ENCODE measurements at places on chromosomes 7 and 10.

GRCh38 chr7:43278088-43278644, 165.7 kb downstream of the HECW1 start:
- peak; percentile 21 for DNase-seq

DNA sequence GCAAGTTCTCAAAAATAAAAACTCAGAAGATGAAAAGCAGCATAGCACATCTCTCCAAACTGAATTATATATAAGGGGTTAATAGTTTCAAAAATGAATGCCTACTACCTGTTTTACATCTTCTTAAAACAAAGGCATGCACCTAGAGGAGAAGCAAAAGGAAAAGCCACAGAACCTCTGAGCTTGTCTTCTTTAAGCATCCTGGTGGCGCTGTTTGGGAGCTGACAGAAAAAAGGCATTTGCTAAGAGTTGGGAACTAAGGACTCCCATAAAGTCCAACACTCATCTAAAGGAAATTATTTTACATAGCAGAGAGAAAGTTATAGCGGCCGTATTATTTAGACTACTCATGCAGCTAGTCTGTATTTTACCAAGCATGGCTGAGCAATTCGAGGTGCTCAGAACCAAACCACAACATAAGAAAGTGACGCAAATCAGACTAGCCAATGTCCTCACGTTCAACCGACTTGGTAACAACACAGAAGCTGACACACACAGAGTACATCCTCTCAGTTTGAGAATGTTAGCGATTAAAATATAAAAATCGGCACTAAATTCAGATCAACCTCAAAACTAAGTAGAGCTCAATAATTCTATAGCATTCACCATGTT, 38.8 kb downstream of the PTN start:
- no peak for DNase-seq

DNA sequence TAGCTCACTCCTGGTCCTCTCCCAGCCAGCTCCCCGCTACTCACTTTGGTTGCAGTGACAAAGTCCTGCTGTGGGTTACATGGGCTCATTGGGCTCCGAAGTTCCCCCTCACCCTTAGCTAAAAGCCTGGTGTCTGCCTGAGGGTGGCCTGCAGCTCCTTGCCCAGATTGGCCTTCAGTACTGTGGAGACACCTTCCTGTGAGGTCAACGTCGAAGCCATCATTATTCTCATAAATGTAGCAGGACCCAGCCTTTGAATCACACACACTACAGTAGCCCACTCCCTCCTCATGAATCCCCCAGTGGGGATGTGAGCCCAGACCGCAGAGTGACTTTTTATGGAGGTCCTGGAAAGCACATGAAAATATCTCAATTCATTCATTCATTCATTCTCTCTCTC, 10.5 kb downstream of the MBL2 start:
- no peak for DNase-seq

DNA sequence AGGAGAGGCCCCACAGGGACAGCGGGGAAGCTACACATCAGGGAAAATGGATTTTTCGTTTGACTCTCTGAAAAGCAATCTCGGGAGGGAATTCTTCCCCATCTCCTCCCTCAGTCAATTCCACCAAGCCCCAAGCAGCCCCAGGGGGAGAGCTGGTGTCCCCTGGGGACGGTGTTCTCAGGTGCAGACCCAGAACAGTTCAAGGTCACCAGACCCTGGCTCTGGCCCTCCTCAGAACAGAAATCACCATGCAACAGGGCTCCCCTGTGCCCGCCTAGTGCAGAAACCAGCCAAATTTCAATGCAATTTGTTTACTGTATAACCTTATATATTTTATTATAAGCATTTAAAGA, 34.1 kb downstream of the GSDME start:
- no peak for DNase-seq

DNA sequence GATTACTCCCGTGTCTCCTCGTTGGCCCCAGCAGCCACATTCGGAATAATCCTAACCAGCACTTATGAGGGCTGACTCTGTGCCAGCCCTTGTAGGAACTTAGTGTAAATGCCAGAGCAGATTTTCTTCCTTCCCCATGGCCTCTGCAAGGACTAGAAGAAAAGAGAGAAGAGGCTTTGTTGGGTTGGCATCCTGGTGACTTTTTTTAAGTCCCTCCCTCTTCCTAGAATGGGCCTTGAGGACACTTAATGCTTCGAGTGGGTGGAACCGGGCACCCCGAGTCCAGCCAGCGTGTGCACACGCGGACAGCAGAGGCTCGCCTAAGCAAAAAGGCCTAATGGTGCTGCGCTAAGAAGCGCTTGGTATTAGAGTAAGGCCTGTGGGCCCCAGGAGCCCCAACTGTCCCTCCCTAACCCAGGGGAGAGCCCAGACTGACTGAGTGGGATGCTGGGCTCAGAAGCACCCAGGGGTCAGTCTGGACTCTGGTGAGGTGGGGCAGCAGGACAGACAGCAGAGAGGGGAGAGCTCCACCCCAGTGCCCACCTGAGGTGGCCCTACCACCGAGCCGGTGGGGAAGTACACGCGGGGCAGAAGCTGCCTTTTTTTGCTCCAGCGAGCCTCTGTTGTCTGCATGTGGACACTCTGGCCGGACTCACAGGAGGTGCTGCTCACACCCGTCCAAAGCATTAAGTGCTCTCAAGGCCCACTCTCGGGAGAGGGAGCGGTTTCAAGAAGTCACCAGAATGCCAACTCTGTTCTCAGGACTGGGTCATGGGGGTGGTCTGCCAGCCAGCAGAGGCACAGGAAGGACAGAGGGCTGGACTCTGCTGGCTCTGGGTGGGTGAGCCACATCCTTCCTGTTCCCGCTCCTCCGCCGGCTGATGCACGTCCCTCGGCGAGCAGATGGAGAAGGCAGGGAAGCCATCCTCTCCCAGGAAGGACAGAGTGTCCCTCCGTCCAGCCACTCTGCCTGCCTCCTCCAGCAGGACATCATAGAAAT, 12.5 kb downstream of the ITPRIP start:
- DNase-seq = no peak

GRCh38 chr10:13831711-13832141, 245.0 kb downstream of the PRPF18 start:
- DNase-seq = no peak

DNA sequence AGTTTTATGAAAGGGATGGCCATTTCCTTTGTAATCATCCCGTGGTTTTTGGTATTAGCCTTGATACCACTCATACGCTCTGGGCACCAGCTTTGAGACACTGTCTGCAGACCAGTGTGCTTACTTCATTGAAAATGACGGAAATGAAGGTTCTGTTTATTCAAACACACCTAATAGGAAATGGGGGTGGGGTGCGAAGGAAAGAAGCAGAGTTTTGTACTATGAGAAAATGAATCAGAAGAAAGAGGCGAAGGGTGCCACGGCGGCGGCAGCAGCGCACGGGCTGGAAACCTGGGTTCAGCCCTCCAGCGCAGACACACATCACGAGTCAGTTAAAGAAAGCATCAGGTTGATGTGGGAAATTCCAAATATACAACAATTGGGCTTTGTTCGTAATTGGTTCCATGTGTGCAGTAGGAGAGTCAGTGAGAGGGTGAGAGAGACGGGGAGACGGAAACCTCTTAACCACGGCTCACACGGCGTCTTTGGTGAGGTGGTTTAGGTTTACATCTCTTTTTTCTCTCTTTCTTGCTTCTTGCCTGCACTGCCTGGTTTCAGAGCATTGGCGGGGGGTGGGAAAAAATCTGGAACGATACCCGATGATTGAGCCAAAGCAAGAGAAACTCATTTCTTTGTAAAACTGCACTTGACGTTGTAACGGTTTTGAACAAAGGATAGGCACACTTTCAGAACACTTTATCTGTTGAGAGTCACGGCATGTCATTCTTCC, 321.2 kb downstream of the FRMD4A start:
- peak; percentile 45 for DNase-seq

GRCh38 chr10:61130366-61130765, 186.4 kb upstream of the RHOBTB1 start:
- DNase-seq = no peak

DNA sequence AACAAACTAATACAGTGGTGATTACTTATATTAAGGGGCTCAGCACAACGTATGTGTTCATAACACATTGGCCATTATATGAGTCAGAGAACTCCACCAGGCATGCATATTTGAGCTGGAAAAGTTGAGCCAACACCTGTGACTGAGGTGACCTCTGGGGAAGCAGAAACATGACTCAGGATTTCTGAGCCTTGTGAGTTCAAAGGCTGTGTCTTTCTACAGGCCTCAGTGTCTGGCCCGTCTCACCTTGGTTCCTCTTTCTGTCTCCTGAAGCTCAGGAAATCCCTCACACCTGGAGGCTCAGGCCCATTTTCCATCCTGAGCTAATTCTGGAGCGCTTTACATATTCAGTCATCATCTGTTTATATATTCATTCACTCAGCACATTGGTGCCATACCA, 230.9 kb upstream of the AGK start:
- DNase-seq = no peak

DNA sequence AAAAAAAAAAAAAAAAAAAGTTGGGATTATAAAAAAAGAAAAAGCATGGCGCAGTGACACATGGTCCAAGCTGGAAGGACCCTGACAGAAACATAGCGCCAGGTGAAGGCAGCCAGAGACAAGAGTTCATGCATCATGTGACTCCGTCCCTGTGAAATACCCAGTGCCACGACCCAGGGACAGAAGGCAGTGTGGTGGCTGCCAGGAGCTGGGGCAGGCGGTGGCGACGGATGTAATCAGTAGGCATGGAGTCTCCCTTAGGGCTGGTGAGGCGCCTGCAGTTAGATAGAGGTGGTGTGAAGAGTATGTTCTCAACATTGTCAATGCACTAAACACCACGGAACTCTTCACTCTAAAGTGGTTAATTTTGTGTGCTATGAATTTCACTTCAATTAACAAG, 43.9 kb downstream of the STK32C start:
- no peak for DNase-seq

GRCh38 chr10:127392351-127393235, 156.5 kb upstream of the NPS start:
- DNase-seq = no peak

- peak; percentile 71 for DNase-seq
Measured at GRCh38 chr10:119803264-119803663, 69.4 kb downstream of the MCMBP start.

GRCh38 chr10:11609492-11610093, 1.9 kb downstream of the USP6NL start:
- DNase-seq = no peak

- DNase-seq = peak; percentile 11
Measured at GRCh38 chr7:82109288-82109687, 334.3 kb downstream of the CACNA2D1 start.

DNA sequence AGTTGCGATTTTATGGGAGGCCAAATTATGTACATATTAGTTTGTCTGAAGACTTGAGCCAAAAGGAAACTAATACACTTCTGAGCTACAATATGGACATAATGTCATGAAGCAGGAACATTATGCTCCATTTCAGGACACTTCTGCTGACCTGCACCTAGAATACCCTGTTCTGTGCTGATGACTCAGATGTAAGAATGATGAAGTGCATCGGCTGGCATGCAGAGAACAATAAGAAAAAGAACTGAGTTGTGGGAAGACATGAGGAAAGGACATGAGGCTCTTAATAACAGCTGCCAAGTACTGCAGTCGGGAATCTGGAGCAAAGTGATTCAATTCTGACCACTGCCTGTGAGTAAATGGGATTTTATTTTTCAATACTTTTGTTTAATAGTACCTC, 192.9 kb upstream of the VSTM2A start:
- DNase-seq = no peak

- DNase-seq = no peak
Measured at GRCh38 chr10:80538481-80539185, 931 bp downstream of the SH2D4B start.

GRCh38 chr10:44929356-44930255, 18.5 kb downstream of the TMEM72 start:
- no peak for DNase-seq

DNA sequence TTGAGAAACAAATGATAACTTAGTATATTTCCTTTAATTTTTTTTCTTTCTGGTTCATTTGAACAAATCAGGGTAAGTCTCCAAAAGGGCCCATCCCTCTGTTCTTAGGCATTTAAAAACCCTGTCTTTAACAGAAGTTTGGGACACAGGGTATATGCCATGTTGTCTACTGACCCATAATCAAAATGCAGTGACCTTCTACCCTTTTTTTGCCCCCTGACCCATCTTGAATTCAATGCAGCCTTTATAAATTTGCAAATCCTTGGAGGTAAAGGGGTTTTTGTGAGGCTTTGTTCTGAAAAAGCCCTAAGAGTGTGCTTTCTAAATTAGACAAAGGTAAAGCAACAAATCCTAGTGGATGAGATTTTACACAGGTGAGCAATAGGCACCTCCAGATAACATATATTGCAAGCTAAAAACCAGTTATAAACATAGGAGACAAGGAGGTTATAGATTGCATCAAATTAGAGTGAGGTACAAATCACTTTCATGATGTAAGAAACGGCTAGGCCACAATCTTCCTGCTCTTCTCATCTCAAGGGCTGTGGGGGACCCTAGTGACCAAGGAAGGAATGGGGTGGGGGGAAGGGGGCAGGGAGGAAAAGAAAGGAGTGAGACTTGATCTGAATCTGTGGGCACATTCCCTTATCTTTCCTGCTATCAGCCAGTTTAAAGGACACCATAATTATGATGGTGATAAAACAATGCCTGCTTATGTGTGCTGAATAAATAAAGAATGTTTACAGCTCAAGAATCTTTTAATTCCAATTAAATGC, 2.7 kb downstream of the SKIDA1 start:
- DNase-seq = no peak

DNA sequence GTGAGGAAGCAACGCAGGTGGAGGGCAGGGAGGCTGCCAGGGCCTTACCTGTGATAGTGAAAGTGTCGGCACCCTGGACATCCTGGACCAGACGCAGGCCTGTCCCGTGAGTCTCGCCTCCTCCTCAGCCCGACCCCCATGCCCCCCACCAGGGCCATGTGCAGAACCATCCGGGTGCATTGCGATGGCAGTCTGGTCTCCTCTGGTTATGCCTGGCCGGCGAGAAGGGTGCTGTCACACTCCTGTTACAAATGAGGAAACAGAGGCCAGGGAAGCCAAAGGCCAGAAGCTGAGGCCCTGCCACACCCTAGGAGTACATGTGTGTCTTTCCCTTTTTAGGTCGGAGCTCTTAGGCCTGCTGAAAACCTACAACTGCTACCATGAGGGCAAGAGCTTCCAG, 7.2 kb downstream of the DEPP1 start:
- DNase-seq = no peak

All from AG08395 (cell line).